HCEC 1CT (cell line): ENCODE measurements at places on chromosomes 16 and 17.

- no peak for DNase-seq
Measured at GRCh38 chr16:85361441-85362118, 249.3 kb upstream of the CIBAR2 start.

- DNase-seq: peak; percentile 90
Measured at GRCh38 chr16:87017371-87018012, 299.7 kb downstream of the C16orf95 start.

- DNase-seq: peak; percentile 60
Measured at GRCh38 chr16:16025214-16025968, 76.0 kb downstream of the ABCC1 start.

DNA sequence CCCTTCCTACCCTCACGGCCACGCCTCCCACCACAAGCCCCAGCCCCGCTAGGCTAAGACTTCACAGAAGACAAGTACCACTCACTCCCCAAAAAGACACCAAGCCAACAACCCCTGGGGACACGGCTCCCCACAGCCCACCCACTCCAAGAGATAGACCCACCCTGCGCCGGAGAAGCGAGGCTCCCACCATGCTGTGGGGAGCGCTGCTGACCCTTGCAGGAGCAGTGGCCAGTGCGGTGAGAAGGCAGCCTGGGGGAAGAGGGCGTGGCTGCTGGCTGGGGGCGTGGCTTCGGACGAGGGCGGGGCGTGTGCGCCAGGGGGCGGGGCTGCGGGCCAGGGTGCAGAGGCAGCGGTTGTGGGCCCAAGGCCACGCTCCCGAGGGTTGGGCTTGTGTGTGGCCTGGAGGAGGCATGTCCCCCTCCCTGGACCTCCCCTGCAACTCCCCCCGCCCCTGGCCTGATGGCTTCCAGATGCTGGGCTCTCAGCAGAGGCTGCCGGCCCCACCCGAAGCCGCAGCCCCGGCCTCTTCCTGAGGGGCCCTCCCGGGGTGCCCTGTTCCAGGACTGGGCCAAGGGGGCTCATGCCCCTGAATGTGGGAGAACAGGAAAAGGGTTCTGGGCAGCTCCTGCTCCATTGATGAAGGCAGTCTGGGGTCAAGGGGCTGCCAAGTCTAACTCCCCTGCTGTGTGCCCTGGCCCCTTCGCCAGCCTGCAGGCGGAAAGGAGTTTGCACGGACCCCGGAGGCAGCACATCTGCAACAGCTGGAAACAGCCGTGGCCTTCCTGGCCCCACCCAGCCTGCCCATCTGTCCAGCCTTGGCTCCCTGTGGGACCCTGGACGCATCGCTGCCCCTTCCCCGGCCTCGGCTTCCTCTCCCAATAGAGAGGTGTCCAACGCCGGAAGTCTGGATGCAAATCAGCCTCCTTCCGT, 9.1 kb downstream of the TFAP4 start:
- DNase-seq: peak; percentile 87

- DNase-seq: peak; percentile 88
Measured at GRCh38 chr17:59435238-59435637, 103.8 kb downstream of the YPEL2 start.

DNA sequence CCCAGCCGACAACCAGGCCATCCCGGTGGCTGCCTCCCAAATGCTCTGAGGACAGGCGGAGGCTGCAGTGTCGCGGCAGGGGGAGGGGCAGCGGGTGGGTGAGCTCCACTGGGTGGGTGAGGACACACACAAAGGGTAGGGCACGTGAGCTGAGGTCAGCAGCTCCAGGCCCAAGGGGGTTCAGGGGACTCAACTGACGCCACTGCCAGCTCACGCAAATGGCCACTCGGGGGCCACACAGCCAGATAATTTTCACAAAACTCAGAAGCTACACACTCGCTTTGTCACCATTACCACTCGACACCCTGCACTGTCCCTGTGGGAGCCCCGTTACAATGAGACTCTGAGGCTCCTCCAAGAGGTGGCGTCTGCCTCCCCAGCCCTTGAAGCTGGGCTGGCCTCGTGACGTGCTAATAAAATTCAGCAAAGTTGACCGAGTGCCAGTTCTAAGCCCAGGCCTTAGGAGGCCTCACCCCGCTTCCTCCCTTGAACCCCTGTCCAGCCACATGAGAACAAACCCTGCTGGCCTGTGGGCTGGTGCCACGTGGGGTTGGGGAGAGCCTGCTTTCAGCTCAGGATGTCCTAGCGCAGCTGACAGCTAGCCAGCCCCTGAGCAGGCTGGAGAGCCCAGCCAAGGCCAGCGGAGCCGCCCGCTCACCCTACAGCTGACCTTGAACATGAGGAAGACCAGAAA, 56.9 kb downstream of the RMI2 start:
- DNase-seq: no peak

- DNase-seq: no peak
Measured at GRCh38 chr17:64388961-64389565, 1.6 kb downstream of the PECAM1 start.

- no peak for DNase-seq
Measured at GRCh38 chr17:4333041-4333440, 33.4 kb downstream of the UBE2G1 start.

DNA sequence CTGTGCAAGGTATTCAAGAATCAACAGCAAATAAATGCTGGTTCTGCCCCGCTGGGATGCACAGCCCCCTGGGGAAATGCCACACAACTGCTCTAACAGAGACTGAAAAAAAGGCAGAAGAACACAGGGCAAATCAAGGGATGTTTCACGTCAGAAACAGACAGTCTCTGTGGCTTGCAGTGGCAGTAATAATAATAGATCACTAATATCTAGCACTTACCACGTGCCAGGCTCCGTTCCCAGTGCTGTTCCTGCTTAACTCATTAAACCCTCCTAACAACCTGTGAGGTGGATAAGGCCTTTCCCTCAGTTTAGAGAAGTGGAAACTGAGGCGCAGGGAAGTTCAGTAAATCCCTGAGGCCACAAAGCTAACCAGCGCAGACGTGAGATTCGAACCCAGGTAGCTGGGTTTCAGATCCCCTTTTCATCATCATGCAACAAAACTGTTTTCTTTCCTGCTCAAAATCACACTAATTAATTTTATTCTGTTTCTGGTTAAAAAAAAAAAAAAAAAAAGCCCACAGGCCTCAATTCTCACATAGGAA, 36.7 kb downstream of the ARHGAP17 start:
- no peak for DNase-seq

- DNase-seq: peak; percentile 69
Measured at GRCh38 chr16:85037050-85037410, 9.4 kb downstream of the KIAA0513 start.

DNA sequence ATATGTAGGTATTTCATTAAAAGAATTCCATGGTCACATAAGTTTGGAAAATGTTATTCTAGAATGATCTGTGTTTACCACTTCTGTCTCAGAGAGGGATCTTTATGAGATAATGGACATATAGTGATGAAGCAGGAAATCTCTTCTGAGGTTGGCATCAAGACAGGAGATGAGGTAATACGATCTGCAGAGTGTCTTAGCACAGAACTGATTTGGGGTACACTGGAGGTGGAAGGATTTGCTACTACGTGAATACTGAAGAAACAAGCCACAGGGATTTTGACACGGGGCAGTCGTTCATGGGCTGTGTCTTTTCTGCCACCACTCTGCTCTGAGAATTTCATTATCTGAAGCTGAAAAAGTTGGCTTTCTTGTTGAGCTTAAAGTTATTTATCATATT, 5.5 kb downstream of the CBFB start:
- DNase-seq: peak; percentile 48

GRCh38 chr16:8867216-8867931, 1.4 kb downstream of the CARHSP1 start:
- peak; percentile 4 for DNase-seq

- no peak for DNase-seq
Measured at GRCh38 chr17:66767154-66767933, 67.6 kb upstream of the CACNG5 start.

GRCh38 chr17:21131137-21131536, 4.4 kb downstream of the DHRS7B start:
- DNase-seq: no peak

- no peak for DNase-seq
Measured at GRCh38 chr17:18987230-18987610, 17.3 kb downstream of the FAM83G start.

GRCh38 chr16:58449768-58450167, 50.2 kb upstream of the NDRG4 start:
- DNase-seq: no peak

- DNase-seq: no peak
Measured at GRCh38 chr17:4073983-4074830, 68.6 kb downstream of the ZZEF1 start.

DNA sequence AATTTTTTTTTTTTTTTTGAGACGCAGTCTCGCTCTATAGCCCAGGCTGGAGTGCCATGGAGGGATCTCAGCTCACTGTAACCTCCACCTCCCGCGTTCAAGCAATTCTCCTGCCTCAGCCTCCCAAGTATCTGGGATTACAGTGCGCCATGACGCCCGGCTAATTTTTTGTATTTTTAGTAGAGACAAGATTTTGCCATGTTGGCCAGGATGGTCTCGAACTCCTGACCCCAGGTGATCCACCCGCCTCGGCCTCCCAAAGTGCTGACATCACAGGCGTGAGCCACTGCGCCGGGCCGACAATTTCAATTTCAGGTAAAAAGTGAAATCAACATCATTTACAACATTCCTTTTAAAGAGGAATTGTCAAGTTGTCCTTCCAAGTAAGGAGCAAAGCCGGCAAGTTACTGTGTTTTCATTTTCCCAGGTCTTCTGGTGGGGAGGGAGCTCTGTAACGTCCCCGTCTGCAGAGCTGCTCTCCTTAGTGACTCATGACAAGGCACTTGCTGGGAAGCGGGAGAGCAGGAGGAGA, 873 bp downstream of the NPLOC4 start:
- peak; percentile 35 for DNase-seq

DNA sequence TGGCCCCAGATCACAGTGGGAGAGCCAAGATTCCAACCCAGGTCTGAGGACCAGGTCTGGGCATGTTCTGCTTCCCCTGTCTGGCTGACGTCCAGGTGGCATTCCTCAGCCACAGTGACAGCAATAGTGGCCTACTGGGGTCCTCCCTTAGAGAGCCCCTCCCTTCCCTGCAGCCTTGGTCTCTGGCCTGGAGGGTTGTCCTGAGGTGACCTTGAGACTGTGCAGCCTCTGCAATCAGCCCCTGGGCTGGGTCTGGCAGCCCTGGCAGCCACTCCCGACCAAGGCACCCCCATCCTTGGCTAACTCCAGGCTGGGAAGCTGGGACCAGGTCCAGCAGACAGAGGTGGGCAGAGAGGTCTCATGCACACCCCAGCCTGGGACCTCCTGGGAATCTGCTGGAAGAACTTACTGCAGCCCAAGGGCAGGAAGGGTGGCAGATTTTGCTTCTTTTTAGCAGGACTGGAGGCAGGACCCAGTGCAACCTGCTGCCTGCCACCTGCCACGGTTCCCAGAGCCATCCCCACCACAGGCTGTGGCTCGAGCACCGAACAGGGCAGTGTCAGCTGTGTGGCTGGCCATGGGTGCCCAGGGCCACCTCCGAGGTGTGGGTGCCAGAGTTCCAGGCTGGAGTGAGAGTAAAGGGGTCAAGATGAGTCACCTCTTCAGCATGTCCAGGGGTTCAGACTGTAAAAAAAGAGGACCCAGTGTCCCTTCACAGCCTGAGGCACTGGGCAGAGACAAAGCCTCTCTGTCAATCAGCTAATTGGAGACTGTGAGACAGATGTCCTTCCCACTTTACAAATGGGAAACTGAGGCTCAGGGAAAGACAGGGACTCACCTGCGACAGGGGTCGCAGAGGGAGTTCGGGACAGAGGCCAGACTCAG, 12.6 kb downstream of the GRB7 start:
- no peak for DNase-seq

GRCh38 chr16:23976524-23976923, 140.7 kb downstream of the PRKCB start:
- no peak for DNase-seq

GRCh38 chr17:58504826-58505351, 9.5 kb downstream of the MTMR4 start:
- DNase-seq: no peak

- DNase-seq: no peak
Measured at GRCh38 chr16:15855704-15856003, 1.2 kb downstream of the MYH11 start.

DNA sequence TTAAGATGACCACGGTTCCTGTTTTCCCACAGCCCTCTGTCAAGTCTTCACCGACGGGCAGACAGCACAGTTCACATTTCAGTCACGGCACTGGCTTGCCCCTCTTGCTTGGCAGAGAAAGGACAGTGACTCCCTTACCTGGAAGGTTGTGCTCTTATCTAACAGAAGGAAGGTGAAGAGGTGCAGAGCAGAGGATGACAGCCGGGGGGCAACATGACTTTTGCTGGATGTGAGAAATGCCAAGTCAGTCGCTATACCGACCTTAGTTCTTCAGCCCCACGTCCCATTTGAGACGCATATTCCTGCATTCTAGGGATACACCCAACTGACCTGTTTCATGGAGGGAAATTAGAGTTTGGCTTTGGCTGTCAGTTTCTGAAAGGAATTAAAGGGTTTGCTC, 492.3 kb downstream of the NPIPA7 start:
- DNase-seq: no peak

GRCh38 chr17:19610311-19610710, 38.2 kb upstream of the ALDH3A2 start:
- no peak for DNase-seq

DNA sequence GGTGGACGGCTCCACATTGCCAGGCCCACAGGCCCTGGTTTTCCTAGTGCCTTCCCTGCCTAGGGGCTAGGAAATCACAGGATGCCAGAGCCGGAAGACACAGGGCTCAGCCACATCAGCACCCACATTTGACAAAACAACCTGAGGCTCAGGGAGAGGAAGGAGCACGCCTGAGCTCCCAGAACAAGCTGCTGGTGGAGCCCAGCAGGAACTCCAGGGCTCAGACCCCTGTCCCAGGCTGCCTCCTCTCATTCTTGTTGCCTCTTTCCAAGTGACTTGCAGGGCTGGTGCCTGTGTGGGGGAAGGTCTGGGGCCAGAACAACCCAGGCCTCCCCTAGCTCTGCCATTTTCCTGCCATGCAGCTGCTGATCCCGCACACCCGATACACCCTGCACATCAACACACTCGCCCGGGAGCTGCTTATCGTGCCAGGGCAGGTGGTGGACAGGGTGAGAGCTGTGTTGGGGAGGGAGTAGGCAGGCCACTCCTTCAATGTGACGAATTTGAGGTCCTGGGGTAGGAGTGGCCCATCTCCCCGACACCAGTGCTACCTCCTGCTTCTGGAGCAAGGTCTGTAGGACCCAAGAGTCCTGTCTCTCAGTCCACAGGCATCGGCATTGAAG, 7.6 kb downstream of the ALOX15B start:
- DNase-seq: no peak

GRCh38 chr17:47076171-47076570, 97.1 kb upstream of the RPRML start:
- DNase-seq: no peak

- peak; percentile 28 for DNase-seq
Measured at GRCh38 chr16:58378401-58378800, 13.9 kb upstream of the GINS3 start.

DNA sequence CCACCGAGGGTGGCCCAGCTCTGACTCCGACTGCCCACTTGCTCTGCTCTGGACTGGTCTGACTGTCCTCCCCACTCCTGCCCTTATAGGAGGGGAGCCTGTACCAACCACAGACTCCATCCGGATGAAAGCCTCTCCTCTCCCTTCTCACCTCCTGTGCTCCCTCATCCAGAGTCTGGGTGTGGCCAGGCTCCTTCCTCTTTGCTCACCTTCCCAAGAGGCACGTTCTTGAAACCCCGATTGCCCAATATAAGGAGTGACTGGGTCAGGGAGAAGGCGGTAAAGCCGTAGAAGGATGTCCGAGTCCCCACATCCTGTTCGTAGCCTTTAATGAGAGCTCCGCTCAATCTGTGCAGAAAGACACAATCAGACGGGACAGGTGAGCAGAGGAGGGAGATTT, 17.1 kb downstream of the ST6GALNAC1 start:
- no peak for DNase-seq
